ENCODE measurements at places on chromosomes 16 and 17.

DNA sequence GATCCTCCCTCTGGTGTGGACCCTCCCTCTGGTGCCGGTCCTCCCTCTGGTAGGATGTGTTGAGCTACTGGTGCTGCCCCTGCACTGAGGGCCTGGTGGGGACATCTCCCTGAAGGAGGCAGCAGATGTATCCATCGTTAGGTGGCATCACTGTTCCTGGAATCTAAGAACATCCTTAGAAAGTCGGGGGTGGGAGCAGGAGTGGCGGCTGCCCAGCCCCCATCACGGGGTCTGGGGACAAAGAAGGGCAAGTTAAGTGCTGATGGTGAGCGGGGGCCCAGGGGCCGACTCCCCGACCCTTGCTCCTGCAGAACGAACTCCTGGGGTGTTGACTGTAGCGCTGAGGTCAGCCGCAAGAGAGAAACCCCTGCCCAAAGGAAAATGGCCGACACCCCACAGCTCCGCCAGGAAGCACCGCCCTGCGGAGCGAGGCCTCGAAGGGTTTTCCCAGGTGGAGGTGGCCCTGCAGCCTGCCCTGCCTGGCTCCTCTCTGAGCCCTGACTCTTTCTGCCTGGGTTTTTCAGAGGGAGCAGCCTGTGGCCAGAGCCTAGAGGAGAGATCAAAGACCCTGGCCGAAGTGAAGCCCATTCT is 5.5 kb downstream of the CTU2 start:
- DNase-seq, result no peak

DNA sequence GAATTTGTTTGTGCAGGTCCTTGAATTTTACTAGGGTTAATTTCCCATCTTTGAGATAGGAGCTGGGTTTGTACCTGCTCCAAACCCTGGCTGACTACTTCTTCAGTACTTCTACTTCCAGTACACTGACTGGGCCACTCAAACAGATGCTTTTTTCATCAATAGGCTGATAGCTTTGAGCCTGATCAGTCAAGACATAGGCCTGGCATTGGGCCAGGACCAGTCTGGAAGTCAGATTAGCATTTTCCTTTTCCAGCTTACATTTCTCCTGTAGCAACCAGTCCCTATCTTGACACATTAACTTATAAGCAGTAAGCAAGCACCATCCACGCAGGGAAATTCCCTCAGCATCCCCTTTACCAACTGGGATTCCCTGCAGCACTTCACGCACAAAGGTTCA is 7.5 kb upstream of the TMEM101 start:
- DNase-seq, result no peak

- no peak for DNase-seq
These were observed 4.2 kb downstream of the SMPD3 start for GRCh38 chr16:68444056-68444657.

DNA sequence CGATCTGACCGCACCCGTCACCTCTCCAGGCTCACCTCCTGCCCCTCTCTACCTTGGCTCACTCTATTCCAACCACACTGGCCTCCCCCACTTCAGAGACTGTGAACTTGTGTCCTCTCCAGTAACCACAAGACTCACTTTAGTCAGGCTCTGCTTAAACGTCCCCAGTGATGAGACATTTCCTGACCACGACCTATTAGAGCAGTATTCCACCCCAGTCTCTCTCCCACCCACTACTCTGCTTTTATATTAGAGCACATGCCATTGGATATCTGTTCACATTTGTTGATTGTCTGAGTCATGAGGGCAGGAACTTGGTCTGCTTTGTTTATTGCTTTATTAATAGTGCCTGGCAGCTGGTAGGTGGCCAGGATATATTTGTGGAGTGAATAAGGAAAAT is 20.1 kb downstream of the COX11 start:
- peak; percentile 12 for DNase-seq

GRCh38 chr17:78933025-78933958 is 8.1 kb upstream of the TIMP2 start:
- DNase-seq, result peak; percentile 87

GRCh38 chr16:57179215-57179828 is 6.5 kb downstream of the PSME3IP1 start:
- DNase-seq, result no peak

- DNase-seq, result no peak
These were observed 2293.6 kb downstream of the TP53TG3F start for GRCh38 chr16:35752773-35753558.

DNA sequence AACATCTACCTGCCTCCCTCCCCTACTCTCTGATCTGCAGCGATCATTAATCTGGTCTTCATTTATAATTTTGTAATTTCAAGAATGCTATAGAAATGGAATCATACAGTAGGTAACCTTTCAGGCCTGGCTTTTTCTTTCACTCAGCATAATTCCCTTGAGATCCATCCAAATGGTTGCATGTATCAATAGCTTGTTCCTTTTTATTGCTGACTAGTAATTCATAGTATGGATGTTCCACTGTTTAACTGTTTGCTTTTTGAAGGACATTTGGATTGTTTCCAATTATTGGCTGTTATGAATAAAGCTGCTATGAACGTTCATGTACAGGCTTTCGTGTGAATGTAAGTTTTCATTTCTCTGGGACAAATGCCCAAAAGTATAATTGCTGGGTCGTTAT is 125.2 kb downstream of the USP31 start:
- no peak for DNase-seq

GRCh38 chr16:74709441-74709877 is 8.8 kb upstream of the MLKL start:
- DNase-seq, result peak; percentile 88

DNA sequence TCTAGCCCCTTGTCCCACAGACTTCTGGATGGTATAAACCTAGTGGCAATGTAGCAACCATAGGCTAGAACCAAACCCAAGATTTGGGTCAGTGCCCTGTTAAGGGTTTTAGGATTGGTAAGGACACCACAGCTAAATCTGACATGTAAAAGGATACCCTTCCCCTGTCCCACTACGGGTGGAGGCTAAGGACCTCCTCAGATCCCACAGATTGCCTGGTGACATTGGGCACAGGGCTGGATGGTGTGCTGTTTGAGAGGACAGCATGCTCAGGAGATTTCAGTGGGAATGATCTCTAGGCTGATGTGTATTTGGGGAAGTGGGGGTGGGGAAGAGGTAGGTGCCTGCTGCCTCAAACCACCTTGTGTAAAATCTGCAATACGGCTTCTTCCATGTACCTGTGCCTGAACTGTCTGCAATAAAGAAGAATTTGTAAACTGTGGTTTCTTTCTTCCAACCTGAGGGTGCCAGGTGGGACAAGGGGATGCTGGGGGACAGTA is 671 bp upstream of the EDC4 start:
- no peak for DNase-seq

GRCh38 chr17:57599271-57600045 is 145.6 kb downstream of the CCDC182 start:
- no peak for DNase-seq

DNA sequence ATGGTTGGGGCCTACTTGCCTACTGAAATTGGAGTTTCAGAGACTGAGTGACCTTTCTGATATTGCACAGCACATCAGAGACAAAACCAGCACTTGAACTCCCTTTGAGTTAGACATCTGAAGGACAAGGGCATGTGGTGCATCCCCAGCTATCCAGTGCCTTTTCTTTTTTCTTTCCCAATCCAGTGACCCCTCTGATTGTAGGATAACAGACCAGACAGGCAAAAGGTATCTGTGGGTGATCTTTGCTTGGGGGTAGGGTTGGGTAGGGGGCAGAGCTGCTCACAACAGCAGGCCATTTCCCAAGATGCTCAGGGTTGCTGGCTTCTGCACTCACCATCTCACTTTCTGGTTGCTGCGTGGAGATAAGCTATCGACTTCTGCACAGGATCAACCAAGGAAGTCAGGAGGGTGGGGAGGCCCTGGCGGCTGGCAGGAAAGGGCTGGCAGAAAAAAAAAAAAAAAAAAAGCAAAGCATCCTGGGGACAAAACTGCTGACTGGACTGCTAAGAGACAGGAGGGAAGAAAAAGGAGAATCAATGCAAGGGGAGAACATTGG is 42.2 kb downstream of the HOXB1 start:
- no peak for DNase-seq

DNA sequence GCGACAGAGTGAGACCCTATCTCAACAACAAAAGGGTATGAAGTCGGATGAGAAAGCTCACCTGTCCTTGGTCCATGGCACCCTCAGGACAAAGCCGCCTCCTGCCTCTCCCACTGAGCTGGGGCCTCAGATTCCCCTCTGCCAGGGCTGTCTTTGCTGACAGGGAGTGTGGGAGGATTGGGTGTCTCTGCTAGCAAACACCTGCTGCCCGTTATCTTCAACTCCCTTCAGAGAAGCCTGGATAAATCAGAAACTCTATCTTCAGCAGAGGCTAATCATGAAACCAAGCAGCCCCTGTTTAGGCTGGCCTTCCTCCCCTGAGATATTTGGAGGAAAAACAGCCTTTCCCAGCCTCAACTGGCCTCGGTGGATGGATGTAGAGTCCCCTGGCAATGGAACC is 36.3 kb upstream of the CDH1 start:
- no peak for DNase-seq

GRCh38 chr17:75695141-75695829 is 26.0 kb upstream of the ITGB4 start:
- no peak for DNase-seq

DNA sequence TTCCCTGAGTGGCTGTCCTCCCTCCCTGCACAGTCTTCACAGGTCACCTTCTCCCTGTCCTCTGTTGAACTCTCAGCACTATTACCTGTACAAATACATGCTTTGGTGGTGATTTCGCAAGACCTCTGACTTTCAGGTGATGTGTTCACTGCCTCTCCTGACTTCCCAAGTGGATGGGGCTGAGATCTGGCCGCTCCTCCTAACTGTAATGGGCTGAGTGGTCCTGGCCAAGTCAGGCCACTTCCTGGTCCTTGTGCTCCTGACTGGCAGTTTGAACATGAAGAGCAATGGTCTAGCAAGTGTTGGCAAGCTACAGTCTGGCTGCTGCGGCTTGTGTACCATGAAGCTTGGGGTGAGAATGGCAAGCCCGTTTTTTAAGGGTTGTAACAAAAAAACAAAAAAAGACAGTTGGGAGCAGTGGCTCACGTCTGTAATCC is 11.7 kb upstream of the TMED6 start:
- DNase-seq, result no peak
